Left renal pelvis (tissue), 4 donors: ENCODE measurements at places on chromosomes 7 and 10. TPM values are rescaled to one million over a fixed set of nuclear protein-coding genes. Genes with fewer than 3 reads are reported as not detected.

DNA sequence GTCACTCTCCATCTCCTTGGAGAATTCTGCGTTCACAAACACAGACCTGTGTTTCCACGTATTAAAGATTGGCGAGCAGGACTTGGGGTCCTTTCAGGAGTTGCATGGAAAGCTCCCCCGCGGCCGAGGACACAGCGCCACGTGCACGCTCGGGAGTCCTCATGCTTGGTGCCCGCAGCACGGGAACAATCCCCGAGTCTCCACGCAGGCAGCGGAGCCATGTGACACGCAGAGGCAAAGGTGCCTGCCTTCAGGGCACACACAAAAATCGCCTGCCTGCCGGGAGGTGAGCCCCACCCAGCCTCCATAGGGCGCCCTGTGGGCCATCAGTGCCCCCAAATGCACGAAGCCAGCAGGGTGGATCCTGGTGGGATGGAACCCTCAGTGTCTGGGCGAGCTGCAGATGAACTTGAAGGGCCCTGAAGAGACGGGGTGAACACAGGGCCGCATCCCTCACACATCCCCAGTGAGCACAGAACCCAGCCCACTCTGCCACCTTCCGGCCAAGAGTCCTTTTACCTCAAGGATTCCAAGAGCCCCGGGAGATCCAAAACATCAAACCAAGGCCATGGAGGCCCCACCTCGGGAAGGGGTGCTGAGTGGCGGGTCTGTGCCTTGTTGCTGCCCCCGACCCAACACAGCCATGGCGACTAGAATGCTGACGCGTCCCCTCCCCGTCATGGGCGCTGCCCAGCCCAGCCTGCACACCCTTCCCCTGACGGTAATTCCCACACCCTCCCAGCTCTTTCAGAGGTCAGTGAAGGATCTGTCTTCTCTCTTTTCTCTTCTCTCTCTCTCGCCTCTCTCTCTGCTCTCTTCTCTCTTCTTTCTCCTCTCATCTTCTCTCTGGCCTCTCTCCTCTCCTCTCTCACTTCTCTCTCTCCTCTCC lies 55.9 kb downstream of the CFAP46 start:
- no peak for DNase-seq

Gene FXYD4
- polyA plus RNA-seq = 1.5 TPM

DNA sequence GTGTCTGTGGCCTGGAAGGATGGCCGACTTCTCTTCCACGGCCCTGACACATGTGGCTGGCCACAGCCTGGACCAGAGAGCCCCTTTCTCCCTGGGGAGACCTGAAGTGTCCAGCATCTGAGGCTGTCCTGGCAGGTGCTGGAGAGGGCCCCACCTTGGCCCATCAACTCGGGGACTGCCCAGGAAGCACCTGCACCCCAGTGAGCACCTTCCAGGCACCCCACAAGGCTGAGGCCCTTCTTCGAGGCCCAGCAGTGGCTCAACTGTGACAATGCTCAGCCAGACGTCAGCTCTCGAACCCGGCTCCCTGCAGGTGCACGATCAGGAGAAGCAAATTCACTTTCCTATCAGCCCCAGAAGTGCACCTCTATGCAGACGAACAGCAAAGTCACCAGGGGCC lies 24.3 kb downstream of the RGS10 start:
- no peak for DNase-seq

DNA sequence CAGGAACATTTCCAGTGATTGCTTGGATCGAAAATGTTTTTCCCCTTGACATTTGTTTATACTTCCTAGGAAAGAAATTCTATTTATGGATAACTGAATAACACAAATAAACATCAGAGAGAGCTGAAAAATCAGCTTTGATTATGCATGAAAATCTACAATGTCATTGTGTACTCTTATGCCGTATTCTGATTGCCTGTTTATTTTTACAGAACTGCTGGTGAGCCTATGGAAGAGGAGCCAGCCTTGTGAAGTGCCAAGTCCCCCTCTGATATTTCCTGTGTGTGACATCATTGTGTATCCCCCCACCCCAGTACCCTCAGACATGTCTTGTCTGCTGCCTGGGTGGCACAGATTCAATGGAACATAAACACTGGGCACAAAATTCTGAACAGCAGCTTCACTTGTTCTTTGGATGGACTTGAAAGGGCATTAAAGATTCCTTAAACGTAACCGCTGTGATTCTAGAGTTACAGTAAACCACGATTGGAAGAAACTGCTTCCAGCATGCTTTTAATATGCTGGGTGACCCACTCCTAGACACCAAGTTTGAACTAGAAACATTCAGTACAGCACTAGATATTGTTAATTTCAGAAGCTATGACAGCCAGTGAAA lies 121.5 kb downstream of the TWIST1 start:
- no peak for DNase-seq

Gene CNTNAP2
- 71.0 TPM for polyA plus RNA-seq
